Common myeloid progenitor, CD34-positive (primary cell): ENCODE measurements at places on chromosomes 3 and 15.

- no peak for DNase-seq
Observed at GRCh38 chr15:54816401-54816800, 380.3 kb downstream of the RSL24D1 start.

DNA sequence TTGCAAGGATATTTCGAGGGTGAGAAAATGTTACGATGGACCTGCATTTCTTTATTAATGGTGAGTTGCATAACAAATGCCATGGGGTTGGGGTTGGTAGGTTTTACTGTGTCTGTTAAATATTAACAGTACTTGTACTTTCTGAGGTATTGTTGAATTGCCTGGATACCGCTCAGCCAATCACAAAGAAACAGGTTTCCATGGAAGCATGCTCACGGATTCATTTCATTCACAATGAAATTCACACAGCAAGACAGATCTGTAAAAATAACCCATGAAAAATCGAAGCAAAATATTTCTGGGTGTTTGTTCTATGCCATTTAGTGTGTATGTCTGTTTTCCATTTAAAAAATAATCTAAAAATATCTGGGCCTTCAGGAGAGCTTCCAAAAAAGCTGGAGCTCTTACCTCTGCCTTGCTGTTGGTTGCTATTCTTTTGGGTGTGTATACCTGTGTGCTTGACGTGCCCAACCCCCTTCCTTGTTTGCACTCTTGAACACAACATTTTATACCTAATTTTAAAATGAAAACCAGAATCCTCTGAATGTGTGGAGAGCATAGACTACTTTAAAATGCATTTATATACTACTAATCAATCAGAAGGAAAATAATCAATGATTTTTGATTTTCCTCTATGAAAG lies 479.8 kb upstream of the TBL1XR1 start:
- DNase-seq = no peak

- DNase-seq = no peak
Observed at GRCh38 chr15:72844067-72844466, 60.5 kb upstream of the ADPGK start.

DNA sequence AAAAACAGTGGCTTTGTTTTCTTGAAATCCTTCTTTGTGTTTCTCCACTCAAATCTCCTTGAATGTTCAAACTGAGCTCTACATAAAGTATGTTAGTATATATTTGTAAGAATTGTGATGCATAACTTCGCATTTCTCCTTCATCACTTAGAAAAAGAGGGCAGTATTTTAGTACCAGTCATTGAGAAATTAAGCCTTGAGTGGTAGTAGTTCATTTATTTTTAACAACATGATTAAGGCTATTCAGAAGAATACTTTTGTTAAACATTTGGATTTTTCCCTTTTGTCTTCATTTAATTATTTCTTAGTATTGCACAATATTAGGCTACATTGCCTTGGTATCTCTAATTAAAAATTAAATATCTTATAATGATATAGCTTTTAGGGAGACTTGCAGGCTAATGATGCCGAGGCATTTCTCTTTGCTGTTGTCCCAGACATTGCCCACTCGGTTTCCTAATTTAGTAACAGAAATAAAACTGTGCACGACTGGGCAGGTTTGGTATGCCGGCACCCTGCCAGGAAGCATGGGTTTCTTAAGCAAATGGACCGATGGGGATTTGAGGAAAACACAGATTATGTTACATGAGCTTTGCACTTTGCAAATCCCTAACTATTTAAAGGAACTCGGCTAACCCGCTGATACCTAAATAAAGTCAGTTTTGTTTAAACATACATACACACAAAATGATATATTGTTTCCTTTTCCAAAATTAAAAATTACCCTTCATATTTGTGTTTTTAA lies 54.7 kb downstream of the LRRC28 start:
- DNase-seq = no peak

GRCh38 chr15:62809115-62809967 lies 233.2 kb upstream of the TPM1 start:
- DNase-seq = no peak

DNA sequence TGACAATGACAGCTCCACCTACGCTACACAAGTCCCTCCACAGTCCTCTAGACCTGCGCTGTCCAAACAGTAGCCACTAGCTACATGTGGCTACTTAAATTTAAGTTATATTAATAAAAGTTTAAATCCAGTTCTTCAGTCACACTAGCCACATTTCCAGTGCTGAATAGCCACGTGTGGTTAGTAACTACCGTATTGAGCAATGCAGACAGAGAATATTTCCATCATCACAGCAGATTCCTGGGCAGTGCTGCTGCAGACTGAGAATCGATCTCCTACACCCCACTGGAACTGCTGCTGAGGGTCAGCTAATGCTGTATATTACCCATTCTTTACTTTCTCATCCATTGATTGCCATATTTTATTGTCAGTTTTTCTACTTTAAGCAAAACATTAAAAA lies 40.9 kb downstream of the HDC start:
- DNase-seq = no peak

DNA sequence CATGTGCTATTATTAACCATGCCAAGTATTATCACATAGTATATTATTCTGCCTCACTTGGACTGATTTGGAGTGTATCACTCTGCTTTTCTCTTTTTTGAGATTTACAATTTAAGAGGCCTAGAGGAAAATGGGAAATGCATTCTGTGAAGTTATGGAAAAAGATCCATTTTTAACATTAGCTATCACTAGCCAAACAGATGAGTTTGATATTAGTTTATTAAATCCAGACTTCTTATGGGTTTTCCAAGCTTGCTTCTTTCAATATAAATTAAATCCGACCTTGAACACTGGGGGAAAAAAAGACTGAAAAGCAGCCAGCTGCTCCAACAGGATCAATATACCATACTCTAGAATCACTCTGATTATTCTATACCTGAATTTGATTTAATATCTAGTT lies 30.1 kb upstream of the PLOD2 start:
- no peak for DNase-seq

DNA sequence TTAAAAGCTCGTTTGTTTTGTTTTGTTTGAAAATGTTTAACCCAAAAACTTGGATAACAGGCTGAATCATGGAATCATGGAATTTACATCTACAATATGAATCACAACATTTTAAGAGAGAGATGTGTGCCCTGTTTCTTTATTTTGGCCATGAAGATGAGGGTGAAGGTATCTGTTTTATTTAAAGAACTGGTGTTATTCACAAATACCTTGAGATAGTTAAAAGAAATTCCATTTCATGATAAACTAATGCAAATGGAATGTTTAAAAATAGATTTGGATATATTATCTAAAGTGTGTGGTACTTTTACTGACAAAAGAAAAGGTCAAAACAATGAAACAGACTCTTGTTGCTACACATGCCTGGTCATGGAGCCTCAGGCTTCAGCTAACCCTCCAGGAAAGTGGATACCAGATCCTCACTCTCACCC lies 486.0 kb upstream of the CFAP20DC start:
- DNase-seq = no peak

- DNase-seq = no peak
Observed at GRCh38 chr15:40714144-40714543, 19.2 kb downstream of the RAD51 start.

DNA sequence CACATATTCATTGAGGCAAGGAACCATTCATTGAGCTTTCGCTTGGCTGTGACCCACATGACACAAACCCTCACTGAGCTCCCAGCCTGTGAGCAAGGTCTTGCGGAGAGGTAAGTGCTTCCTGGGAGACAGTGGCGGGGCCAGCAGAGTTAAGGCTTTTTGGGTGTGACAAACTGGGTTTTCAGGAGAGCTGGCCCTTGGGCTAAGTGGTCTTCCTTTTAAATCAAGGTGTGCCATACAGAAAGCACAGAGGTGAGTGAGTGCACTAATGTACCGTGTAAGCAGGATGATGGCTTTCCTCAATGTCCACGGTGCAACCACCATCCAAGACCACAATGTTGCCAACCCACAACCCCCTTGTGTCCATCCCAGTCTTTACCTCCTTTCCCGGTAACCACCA lies 28.6 kb downstream of the POMGNT2 start:
- DNase-seq = no peak

DNA sequence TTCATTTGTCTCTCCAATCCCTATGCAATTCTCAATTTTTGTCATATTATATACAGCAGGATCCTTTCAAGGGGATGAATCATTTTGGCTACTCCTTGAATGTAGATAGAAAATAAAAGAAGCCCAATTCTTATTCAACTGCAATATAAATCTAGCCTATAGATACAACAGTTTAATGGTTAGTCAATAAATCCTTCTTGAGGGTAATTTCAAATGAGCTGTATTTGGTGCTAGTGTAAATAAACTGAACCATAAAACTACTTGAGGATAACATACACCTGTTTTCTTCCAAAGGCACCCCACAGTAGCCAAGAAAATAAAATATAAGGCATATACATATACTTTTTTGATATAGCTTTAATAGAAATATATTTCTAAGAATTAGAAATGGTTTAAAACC lies 830.3 kb downstream of the ROBO1 start:
- no peak for DNase-seq

- DNase-seq = no peak
Observed at GRCh38 chr15:95425859-95426258, 904.6 kb upstream of the NR2F2 start.

DNA sequence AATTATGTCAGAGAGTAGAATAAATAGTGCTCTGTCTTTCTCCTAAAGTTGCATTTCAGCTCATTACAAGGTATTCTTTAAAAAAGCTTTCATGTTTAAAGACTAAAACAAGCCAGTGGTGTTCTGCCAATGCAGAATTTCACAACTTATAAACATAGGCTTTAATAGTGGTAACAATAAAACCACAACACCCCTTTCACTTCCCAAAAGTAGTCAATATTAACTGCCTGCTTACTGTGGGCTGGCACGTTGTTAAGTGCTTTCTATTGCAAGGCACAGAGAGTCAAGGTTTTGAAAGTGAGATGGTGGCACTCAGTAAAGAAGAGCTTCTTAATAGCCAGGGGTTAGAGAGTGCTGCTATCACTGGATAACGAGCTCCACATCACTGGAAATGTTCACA lies 8.4 kb upstream of the RTP1 start:
- peak; percentile 70 for DNase-seq

DNA sequence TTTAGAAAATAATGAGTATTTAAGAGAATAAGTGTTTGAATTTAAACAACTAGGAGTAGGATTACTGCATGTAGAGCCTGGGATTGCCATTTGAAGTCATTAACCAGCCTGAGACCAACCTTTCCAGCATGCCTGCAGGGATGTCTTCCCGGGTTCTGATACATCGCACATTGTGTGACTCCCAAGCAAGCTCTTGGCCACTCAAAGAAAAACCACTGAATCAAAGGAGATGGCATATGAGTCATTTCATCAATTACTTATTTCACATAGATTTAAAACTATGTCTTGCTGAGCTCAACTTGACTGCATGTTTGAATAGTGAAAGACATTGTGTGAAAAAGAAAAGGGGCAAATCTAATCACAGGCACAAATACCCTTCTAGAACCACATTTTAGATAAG lies 15.0 kb upstream of the THBS1 start:
- no peak for DNase-seq

DNA sequence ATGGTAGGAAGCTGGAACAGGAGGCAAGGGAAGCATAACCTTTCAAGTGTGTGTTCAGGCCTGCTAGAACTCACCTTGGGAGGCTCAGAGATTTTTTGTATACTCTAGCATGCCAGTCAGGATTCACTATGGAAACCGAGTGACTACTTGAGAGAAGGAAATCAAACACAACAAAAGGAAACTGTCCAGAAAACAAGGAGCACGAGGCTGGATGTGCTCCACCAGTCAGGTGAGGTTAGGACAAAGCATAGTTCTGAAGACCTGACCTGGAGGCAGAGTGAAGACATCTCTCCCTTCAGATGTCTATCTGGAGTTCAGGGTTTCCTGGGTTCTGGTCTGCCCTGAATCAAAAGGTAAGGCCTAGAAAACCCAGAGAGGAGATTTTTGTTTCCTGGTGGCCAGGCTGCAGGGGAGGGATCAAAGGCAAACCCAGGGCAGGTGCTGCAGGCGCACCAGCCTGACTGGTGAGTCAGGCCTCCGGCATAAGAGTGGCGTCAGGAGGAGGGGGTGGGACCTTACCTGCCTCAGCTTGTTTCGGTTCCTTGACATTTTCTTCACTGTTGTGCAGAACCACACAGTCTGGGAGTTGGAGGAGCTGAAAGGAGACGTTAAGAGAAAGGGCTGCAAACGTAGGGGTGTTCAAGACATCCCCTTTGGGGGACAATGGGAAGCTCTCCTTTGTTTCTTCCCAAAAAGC lies 52.2 kb upstream of the OSBPL11 start:
- DNase-seq = no peak

DNA sequence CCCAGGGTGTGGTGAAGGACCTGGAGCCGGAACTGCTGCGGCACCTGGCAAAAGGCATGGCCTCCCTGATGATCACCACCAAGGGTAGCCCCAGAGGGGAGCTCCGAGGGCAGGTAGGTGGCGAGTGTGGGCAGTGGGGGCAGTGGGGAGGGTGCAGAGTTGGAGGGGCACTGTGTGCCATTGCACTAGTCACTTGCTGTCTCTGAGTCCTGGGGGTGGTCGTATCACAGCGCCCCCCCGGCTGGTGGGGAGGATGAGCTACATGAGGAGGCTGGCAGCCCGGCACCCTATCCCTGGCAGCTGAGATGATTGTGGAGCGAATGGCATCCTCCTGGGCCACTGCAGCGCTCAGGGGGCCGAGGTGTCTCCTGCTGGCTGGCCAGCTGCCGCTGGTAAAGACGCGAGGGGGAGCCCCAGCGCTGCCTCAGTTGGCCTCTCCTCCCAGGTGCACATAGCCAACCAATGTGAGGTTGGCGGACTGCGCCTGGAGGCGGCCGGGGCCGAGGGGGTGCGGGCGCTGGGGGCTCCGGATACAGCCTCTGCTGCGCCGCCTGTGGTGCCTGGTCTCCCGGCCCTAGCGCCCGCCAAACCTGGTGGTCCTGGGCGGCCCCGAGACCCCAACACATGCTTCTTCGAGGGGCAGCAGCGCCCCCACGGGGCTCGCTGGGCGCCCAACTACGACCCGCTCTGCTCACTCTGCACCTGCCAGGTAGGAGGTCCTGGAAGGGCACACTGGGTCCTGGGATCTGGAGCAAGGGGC lies 6.4 kb downstream of the CHRD start:
- DNase-seq = no peak

DNA sequence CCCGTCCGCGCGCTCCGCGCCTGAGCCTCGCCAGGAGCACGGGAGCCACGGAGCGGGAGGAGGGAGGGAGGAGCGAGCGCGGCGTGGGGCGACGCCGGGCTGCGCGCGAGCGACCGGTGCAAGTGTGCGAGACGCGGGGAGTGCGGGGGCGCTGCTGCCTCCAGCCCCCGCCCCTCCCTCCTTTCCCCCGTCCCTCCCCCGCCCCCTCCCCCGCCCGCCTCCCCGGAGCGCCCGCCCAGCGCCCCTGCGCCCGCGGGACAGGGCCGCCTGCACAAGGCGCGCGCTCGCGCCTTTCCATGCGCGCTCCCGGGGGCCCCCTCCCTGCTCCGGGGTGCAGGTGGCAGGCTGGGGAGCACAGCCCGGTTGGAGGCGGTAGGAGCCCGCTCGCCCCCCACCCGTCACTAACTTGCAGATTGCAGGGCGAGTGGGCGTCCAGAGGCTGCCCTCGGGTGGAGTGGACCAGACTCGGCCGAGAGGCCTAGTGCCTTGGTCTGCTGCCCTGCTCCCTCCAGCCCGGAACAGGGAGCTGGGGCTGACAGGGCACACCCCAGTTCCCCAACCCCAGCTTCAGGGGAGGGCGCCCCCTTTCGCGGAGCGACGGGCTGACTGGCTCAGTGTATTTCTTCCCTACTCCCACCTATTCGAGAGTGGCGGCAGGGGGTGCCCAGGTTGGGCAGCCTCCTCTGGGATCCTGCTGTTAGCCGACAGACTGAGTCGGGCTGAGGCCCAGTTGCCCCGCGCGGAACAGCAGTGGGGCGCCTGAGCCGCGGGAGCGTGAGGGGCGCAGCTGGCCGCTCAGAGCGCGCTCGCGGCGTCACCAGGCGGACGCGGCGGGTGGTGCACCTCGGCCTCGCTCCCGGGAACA lies at the start of gene WNT7A:
TSS of gene WNT7A (minus strand) at position 126 of the 865 bp plus-strand sequence. CDS start 255 bp downstream, outside the sequence.
- peak; percentile 73 for DNase-seq
